Activated CD4-positive, alpha-beta memory T cell treated with anti-CD3 and anti-CD28 coated beads, Interleukin-2, amount 10 ng/mL, durations not matched to agents 7 days and 5 days (primary cell): ENCODE measurements at places on chromosomes 1 and 21. TPM values are rescaled to one million over a fixed set of nuclear protein-coding genes. Genes with fewer than 3 reads are reported as not detected.

ADGRL4 gene
- total RNA-seq = not detected

ICOSLG gene
- total RNA-seq = 6.1 TPM

PPIE gene
- 52.3 TPM for total RNA-seq

CD2 gene
- total RNA-seq = 329 TPM

OR10K1 gene
- not detected for total RNA-seq

IQCC gene
- 3.8 TPM for total RNA-seq

MYBPH gene
- not detected for total RNA-seq

RHD gene
- total RNA-seq = not detected

CENPF gene
- 135 TPM for total RNA-seq

CELA2B gene
- not detected for total RNA-seq

LMX1A gene
- not detected for total RNA-seq

AKNAD1 gene
- not detected for total RNA-seq

SLC44A3 gene
- total RNA-seq = 0.35 TPM

BEND5 gene
- total RNA-seq = 0.80 TPM

AQP10 gene
- total RNA-seq = not detected

OR6P1 gene
- total RNA-seq = not detected

ACTL8 gene
- total RNA-seq = not detected

CYP2J2 gene
- 2.8 TPM for total RNA-seq

FMOD gene
- 0.45 TPM for total RNA-seq

PCAT6 gene
- 1.9 TPM for total RNA-seq

CLCA4 gene
- not detected for total RNA-seq

PADI3 gene
- not detected for total RNA-seq

PTPRU gene
- total RNA-seq = 0.13 TPM

OR2T11 gene
- total RNA-seq = not detected

ANKRD45 gene
- not detected for total RNA-seq

ANGEL2 gene
- 45.0 TPM for total RNA-seq

OR6K3 gene
- total RNA-seq = not detected

ELAPOR1 gene
- 5.0 TPM for total RNA-seq

PTCH2 gene
- 1.0 TPM for total RNA-seq

SLC44A5 gene
- 1.1 TPM for total RNA-seq

GNB1 gene
- 428 TPM for total RNA-seq

RGS8 gene
- total RNA-seq = not detected

MCOLN3 gene
- total RNA-seq = 2.5 TPM

TDRD10 gene
- not detected for total RNA-seq

LY9 gene
- 49.9 TPM for total RNA-seq

RGSL1 gene
- not detected for total RNA-seq

DNM3 gene
- total RNA-seq = 2.0 TPM

SPRR5 gene
- total RNA-seq = not detected

FAM72B gene
- total RNA-seq = 31.6 TPM

ARPC5 gene
- 235 TPM for total RNA-seq

KCNQ4 gene
- total RNA-seq = 0.45 TPM

S100B gene
- not detected for total RNA-seq

SYTL1 gene
- 124 TPM for total RNA-seq

SELENBP1 gene
- total RNA-seq = not detected

PHACTR4 gene
- 25.7 TPM for total RNA-seq

TAL1 gene
- total RNA-seq = not detected
